GM19239 (cell line): ENCODE measurements at places on chromosomes 16 and 17.

DNA sequence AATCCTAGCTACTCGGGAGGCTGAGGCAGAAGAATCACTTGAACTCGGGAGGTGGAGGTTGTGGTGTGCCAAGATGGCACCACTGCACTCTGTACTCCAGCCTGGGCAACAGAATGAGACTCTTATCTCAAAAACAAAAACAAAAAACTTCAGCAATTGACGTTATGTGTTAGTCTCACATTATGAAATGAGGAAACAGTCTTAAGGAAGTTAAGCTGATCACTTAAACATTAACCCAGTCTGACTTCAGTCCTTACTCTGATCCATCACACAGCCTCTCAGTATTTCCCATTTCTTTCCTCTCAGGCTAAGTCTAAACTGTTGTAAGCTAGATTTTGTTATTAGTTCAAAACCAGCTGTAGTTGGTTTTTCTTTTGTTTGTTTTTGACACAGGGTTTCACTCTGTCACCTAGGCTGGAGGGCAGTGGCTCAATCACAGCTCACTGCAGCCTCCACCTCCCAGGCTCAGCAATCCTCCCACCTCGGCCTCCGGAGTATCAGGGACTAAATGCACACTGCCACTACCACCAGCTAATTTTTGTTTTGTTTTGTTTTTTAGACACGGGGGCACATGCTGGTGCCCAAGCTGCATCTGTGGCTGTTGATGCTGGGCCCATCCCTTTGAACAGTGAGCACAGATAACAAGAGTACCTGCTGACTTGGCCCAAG lies 6.3 kb downstream of the JPT1 start:
- no peak for DNase-seq

DNA sequence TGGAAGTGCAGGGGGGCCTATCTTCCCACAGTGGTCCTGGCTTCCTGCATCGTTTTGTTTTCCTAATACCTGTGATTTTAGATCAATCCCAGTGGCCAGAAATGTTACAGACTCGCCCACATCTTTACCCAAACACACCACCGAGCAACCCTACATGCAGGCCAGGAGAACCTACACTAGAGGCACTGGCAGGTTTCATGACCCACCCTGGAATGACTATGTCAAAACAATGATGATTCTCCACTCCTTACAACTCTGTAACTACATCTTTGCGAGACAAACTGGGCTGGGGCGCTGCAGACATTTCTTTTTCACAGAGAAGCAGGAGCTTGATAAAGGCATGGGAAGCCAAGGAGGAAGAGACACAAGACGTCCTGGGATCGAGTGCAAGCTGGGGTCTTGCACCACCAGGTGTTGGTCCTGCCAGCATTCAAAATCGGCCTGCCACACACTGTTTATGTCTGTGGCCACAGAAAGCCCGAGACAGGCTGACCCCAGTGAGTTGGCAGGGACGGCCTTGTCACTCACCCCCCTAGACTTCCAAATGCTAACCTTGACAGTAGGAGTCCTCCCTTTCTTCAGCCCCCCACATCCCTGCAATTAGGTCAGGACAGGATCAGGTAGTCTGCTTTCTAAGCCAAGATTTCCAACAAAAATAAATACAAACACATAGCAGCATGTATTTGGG lies 32.5 kb downstream of the UBE2O start:
- no peak for DNase-seq

DNA sequence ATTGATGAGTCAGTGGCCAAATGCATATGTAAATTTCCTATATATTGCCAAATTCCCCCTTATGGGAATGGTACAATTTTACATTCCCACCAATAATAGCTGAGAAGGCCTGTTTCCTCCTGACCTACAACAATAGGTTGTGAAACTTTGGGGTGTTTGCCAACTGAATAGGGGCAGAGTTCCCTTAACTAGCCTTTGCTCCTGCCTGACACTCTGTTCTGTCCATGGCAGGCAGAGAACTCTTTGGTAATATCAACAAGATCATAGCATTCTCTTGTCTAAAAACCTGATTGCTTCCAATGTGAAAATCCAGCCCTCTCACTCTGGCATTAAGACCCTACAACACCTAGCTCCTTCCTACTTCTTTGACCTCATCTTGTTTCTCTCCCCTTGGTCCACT lies 149.7 kb downstream of the HAPSTR1 start:
- DNase-seq, result no peak

DNA sequence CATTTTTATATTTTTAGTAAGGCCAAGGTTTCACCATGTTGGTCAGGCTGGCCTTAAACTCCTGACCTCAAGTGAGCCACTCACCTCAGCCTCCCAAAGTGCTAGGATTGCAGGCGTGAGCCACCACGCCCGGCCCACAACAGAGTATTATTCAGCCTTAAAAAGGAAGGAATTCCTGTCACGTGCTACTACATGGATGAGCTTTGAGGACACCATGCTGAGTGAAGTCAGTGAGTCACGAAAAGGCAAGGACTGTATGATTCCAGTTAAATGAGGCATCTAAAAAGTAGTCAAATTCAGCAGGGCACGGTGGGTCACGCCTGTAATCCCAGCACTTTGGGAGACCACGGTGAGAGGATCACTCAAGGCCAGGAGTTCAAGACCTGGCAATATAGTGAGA lies 9.7 kb downstream of the CSF3 start:
- no peak for DNase-seq

DNA sequence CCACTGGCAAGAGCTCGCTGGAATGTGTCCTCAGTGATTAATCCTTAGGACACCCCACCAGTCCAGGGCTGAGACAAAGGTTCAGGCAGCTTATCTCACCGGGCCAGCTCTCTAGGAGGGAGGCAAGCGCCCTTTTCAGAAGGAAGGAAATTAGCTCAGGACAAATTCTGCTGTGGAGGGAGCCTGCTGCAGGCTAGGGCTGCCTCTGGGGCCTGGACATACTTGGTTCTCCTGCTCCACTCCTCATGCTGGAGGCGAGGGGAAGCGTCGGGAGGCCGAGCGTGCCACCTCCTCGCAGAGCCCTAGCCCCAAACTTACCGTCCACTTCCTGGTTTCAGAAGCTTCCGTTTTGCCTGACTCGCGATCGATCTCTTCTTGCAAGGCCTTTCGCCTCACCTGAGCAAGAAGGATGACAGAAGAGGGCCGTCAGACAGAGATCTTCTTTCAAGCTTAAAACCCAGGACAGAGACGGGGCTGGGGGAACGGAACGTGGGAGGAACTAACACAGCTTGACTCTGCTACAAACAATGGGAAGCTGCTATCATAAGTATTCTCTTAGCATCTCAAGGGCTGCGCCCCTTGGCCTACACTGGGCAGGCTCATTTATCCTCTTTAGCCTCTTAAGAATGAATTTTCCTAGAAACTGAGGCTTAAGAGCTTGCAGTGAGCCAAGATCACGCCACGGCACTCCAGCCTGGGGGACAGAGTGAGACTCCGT lies 7.7 kb downstream of the KNOP1 start:
- DNase-seq, result no peak
